ENCODE measurements at places on chromosomes 6 and 20. TPM values are rescaled to one million over a fixed set of nuclear protein-coding genes. Genes with fewer than 3 reads are reported as not detected.

GRCh38 chr20:53609491-53610445, 16.1 kb upstream of the ZNF217 start:
- peak; percentile 73 for DNase-seq
- no peaks in the 10 kb centered on the region for H3K27me3 ChIP-seq
- H3K4me3 ChIP-seq, result peak overlapping the region; percentile 87

ZNF512B gene
- total RNA-seq, result 15.4 TPM

- no peaks in the 10 kb centered on the region for H3K27me3 ChIP-seq
- no peak for DNase-seq
- H3K27ac ChIP-seq, result no peak overlapping the region
- no peak overlapping the region for H3K4me3 ChIP-seq
Observed at GRCh38 chr6:166377721-166378120, 5.0 kb downstream of the MPC1 start.

NOX3 gene
- not detected for total RNA-seq

DNA sequence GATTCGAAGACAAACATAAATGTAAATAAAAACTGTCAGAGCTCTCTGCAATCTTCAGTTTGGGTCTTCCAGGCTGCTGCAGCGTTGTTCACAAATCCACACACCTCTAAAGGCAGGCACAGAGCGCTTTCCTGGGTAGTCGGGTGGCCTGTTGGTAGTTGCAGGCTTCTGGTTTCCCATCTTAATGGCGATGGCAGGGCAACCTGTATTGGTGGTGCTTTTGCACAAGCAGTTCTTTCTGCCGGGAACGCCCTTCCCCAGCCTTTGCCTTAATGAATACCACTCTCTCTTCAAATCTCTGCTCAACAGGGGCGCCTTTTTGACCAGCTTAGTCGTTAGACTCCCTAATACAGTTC, 723 bp upstream of the IFT52 start:
- peak overlapping the region; percentile 82 for H3K4me3 ChIP-seq
- peaks cover 3% of the 10 kb centered on the region for H3K36me3 ChIP-seq
- no peak for DNase-seq

DNA sequence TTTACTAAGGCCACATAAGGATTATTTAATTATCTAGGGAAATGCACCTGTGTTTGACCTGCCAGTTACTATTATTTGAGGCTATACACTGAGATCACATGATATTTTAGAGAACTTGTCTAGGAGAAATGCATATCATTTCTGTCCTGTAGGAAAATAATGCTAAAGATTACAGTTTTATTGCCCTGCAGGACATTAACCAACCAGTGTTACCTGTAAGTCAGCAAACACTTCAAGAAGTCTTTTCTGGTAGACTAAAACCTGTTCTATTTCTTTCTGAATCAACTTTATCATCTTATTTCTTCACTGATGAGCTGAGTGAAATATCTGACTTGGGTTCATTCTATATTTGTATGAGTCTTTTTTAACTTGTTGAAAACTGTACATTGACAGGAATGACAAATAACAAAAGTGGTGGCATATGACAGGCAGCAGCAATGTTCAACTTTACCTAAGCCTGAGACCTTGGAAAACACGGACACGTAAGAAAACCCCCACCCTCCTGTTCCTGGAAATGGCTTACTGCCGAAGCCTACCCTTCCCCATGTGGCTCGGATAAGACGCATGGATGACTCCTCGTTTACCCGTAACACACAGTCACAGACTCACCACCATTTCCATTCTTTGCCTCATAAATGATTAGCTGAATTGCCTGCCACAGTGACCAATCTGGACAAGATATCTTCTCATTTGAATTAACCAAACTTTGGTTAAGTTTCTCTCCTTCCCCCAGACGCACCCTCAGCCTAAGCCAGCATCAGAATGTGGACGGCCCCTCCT, 118.0 kb upstream of the CD93 start:
- no peak for DNase-seq
- no peak overlapping the region for H3K4me3 ChIP-seq
- peaks cover 3% of the 10 kb centered on the region for H3K27me3 ChIP-seq

DNA sequence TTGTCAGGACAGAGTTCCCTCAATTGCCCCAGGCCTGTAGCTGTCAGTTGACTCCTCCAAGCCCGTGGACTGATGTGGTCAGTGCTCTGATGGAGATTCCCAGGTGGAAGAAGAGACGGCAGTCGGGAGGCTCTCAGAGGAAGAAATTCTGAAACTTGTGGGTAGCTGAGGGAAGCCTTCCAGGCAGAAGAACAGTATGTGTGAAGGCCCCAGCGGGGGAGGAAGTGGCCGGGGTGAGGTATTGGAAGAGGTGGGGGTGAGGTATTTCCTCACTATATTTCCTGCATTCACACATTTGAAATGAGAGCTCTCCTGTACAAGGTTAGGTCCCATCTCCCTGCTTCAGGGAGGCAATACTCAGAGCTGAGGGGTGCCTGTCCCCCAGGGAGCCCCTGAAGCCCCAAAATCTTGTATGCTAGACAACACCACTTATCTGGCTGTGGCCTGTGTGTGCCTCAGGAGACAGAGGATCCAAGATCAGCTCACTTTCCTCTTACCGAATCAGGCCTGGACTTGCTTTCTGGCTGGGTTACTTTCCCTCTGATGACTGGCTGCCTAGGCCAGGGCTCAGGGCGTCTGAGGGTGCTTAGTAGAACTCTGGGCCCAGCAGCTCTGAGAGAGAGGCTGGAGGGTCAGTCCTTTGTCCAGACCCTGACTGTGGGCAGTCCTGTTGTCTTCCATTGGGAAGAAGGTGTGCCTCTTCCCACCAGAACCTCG, 49.3 kb upstream of the MYL9 start:
- peak overlapping the region; percentile 91 for H3K27ac ChIP-seq
- H3K4me3 ChIP-seq, result peak overlapping the region; percentile 68
- no peaks in the 10 kb centered on the region for H3K27me3 ChIP-seq
- DNase-seq, result peak; percentile 69
- no peaks in the 10 kb centered on the region for H3K36me3 ChIP-seq

DNA sequence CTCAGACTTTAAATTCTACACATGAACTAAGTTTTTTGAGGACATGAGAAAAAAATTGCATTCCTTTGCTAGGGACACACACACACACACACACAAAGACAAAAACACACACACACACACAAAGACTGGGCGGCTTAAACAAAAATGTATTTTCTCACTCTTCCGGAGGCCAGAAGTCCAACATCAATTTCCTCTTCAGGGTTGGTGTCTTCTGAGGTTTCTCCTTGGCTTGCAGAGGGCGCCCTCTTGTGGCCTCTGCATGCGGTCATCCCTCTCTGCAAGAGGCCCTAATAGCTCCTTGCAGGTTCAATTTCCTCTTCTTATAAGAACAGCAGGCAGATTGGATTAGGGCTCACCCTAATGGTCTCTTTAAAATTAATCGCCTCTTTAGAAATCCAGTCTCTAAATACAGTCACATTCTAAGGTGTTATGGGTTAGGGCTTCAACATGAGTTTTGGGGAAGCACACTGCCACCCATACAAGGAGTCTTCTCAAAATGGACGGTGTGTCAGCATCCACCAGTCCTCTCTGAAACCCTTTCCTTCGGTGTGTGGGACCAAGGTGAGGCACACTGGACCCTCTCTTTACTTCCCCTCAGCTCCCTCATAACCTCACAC, 61.4 kb downstream of the GPR6 start:
- H3K27me3 ChIP-seq, result no peaks in the 10 kb centered on the region
- peaks cover 25% of the 10 kb centered on the region for H3K4me1 ChIP-seq
- H3K4me3 ChIP-seq, result peak overlapping the region; percentile 92
- H3K36me3 ChIP-seq, result no peaks in the 10 kb centered on the region

DNA sequence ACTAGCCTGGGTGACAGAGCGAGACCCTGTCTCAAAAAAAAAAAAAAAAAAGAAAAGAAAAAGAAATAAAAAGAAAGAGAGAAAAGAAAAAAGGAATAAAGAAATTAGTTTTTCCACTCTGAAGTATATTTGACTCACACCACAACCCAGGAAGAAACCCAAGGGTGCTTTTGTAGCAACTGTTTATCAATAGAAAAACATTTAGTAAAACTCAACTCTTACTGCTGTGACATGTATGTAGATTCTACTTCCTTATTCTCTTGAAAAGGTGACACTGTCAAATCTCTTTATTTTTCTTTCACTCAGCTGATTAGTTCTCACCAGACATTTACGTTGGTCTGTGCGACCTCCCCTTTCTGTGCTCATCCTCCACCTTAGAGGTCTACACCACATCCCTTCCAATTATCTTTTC, 99.9 kb upstream of the SHLD1 start:
- H3K27me3 ChIP-seq, result no peaks in the 10 kb centered on the region
- H3K36me3 ChIP-seq, result no peaks in the 10 kb centered on the region
- DNase-seq, result no peak
- no peak overlapping the region for H3K4me3 ChIP-seq
- H3K4me1 ChIP-seq, result peaks cover 9% of the 10 kb centered on the region
- H3K27ac ChIP-seq, result no peak overlapping the region

Measured in activated naive CD8-positive, alpha-beta T cell treated with anti-CD3 and anti-CD28 coated beads, Interleukin-2, amount 10 ng/mL, durations not matched to agents 7 days and 5 days (primary cell).